ENCODE measurements at places on chromosomes 4 and X.

DNA sequence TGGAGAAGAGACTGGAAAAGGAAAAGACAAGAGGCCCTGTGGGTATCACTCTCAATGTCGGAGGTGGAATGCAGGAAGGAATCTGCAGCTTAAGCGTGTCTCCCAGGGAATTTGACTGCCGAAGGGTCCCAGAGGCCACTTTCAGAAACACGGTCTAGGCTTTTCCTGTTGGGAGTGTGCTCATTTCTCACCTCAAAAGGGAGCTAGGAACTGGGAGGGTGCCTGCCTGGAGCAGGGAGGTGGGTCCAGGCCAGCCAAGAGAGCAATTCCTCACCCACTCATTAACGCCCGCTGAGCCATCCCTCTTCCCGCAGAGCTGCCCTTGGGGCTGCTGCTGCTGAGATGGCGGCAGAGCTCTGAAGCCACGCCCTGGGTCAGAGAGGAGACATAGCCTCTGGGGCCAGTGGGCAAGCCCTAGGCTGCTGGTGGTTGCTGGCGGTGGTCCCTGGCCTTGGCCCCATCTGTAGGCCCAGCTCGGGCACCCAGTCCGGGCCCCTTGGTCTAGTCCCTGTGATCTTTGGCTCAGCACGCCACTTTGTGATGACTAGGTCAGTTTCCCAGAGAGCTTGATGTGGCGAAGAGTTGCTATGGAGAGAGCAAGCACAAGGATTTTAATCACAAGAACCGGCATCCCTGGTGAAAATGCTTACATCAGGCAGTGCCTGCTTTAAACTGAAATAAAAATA lies 4.1 kb downstream of the ZNF185 start:
- DNase-seq, result no peak

DNA sequence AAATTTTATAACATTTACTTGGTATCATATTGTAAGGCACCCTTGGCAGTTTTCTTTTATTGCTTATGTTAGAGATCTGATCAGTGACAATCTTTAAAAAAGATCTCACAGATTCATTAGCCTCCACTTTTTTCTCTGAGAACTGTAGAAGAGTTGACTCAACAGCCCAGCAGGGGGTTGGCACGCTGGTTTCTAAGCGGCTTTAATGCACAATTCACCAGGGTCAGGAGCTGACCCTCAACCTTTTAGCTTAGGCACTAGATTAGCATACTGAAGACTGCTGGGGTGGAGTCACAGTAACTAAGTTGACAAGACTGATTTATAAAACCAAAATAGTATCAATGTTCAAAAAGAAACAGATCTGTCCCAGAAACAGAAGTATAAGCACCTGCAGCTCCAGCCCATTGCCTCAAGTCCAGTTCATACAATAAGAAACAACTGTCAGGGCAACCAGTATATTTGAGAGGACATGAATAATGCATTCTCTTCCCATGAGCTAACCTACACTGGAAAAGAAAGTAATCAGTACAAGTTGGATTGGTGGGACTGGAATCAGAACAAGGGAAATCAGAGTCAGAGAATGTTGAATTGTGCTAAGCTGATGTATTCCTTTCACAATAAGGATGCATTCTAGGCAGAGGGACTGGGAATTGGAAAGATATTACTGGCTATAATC lies 77.6 kb downstream of the PDE5A start:
- no peak for DNase-seq

GRCh38 chr4:78863254-78863869 lies 75.9 kb downstream of the PAQR3 start:
- no peak for DNase-seq

DNA sequence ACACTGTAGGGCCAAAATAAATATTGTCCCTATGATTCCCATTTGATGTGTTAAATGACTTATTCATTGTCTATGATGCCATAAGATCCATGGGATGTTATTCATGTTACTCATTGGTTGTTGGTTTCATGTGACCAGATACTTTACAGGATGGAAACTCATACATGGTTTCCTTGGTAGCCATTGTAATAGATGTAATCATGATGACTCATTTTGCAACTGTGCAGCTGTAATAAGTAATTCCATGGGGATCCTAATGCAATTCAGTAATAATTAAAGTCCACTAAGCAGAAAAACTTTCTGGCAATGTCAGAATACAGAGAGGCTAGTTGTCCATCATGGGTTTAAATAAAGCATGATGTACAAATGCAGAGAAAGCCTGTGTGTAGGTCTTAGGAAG lies 389.7 kb upstream of the NR3C2 start:
- DNase-seq, result no peak

GRCh38 chr4:174080361-174080760 lies 203.1 kb downstream of the FBXO8 start:
- no peak for DNase-seq

GRCh38 chr4:125334926-125335325 lies 20.2 kb downstream of the FAT4 start:
- no peak for DNase-seq

- no peak for DNase-seq
These were observed 1.7 kb downstream of the EVC2 start for GRCh38 chr4:5706486-5707290.

GRCh38 chr4:41678086-41678816 lies 70.3 kb downstream of the PHOX2B start:
- no peak for DNase-seq

DNA sequence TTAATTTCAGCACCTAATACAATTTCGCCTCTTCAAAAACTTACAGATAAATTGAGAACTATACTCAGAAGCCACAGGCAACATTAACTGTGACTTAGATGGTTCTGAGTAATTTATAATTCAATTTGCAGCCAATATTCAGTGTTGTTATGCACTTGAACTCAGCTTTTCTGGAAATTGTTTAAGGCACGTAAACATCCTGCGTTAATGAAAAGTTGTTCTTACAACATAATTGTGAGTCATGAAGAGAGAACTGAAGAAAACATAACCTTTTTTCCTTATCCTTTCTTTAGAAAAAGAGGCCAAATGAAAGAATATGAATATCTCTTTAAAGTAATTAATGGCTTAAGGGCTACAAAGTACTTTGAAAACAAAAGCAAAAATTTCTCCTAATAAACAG lies 16.6 kb upstream of the H2AZ1 start:
- DNase-seq, result no peak

DNA sequence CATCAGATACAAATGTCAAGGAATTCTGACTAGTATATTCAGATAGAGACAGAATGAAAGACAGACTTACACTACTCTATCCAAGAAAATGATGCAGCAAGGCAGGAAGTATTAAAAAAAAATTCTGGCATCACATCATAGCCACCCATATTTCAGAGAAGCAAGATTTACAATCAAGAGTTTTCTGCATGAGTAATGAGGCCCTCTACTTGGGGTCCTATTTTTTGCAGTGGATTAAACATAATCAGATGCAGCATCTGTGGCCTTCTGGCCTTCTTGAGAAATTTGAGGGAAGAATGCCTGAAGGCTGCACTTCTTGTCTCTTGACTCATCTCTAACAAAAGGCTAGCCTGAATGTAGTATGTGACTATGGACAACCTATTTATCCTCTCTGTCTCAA lies 48.2 kb upstream of the SLIT2 start:
- no peak for DNase-seq

DNA sequence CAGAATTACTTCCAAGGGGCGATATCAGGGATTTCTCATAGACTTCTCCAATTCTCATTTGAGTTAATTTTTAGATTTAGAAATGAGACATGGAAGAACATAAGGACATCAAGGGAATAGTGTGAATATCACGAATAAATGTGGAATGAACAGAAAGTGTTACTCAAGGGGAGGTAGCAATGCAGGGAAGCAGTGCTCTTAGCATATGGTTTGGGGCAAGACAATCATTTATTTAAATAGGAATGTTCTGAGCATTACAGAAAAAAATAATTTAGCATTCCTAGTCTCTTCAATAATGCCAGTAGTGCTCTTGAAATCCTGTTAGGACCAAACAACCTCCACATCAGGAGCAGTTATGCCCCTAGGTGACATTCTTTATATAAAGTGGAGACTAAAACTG lies 55.6 kb downstream of the TXK start:
- no peak for DNase-seq

- no peak for DNase-seq
These were observed 139.2 kb upstream of the AGTR2 start for GRCh38 chrX:116031331-116031730.

DNA sequence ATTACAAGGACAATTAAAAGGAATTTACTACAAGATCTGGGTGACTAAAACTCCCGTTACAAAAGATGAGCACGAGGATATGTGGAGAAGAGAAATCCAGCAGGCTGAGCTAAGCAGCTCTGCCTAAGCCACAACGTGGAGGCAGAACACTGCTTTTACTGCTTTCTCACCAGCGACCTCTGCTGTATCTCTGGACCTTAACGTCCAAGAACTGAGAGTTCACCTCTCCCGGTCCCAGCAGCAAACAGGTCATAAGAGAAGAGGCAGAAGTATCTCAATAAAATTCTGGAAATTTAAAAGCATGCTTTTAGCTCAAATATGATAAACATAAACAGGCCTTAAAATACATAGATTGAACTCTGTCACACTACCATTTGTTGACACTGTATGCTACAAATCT lies 81.0 kb downstream of the ADGRA3 start:
- no peak for DNase-seq

DNA sequence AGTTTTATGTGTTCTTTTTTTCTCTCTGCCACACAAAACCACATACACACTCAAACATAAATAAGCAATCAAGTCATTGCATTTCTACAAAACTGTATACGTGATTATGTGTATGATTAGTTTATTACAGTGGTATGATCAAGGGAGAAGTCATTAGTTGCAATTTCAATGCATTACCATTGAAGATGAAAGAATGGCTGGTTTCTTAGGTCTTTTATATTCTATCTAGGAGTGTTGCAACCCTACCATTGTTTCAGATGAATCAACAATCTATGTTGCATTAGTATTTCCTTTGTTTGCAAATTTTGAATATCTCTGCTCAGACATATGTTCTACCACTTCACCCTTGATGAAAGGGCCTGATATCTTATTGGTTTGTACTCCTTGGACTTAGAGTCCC lies 6.8 kb downstream of the ANXA3 start:
- no peak for DNase-seq
